A375 (cell line): ENCODE measurements at places on chromosomes 4 and X. TPM values are rescaled to one million over a fixed set of nuclear protein-coding genes. Genes with fewer than 3 reads are reported as not detected.

Gene SYNPO2
- total RNA-seq, result 0.30 and 0.50 TPM in 2 replicates

Gene KLHL4
- total RNA-seq, result 0.58 and 0.64 TPM in 2 replicates

Gene COL25A1
- not detected in 2 replicates for total RNA-seq

Gene GCNA
- total RNA-seq, result 0.53 and 0.83 TPM in 2 replicates

Gene ITGB1BP2
- total RNA-seq, result 1.6 and 2.5 TPM in 2 replicates

Gene OPRPN
- total RNA-seq, result not detected in 2 replicates

Gene SLC7A11
- total RNA-seq, result 34.1 and 36.5 TPM in 2 replicates

Gene GPM6B
- 0.23 TPM in 1 of 2 replicates, not detected in the other for total RNA-seq

Gene SLITRK2
- total RNA-seq, result 0.72 and 0.93 TPM in 2 replicates

Gene SPIN2A
- 0.57 and 1.3 TPM in 2 replicates for total RNA-seq

Gene SLC10A6
- total RNA-seq, result not detected in 2 replicates

Gene HMGB3
- total RNA-seq, result 43.6 and 63.8 TPM in 2 replicates

Gene USP26
- total RNA-seq, result not detected in 2 replicates

Gene PRR32
- not detected in 2 replicates for total RNA-seq

Gene ERAS
- not detected in 2 replicates for total RNA-seq

Gene POU4F2
- total RNA-seq, result not detected in 2 replicates

Gene AKAP14
- not detected in 2 replicates for total RNA-seq

Gene PDLIM3
- 17.0 and 25.9 TPM in 2 replicates for total RNA-seq

Gene PFKFB1
- 0.15 and 0.19 TPM in 2 replicates for total RNA-seq

Gene PABPC1L2B
- total RNA-seq, result 0.19 TPM in 1 of 2 replicates, not detected in the other

Gene TASL
- total RNA-seq, result not detected in 2 replicates

Gene KIF4A
- 29.9 and 32.9 TPM in 2 replicates for total RNA-seq

Gene FSTL5
- total RNA-seq, result 0.41 and 0.56 TPM in 2 replicates

Gene ACOX3
- total RNA-seq, result 21.7 and 27.0 TPM in 2 replicates

Gene CXCL9
- not detected in 2 replicates for total RNA-seq

Gene DKK2
- 0.34 and 0.49 TPM in 2 replicates for total RNA-seq

Gene STBD1
- total RNA-seq, result 1.9 and 3.2 TPM in 2 replicates

Gene PDZD4
- total RNA-seq, result 2.8 and 5.4 TPM in 2 replicates
